ENCODE measurements at places on chromosomes 13 and 19.

- DNase-seq, result peak; percentile 80
Observed at GRCh38 chr19:3047496-3048189, 14.7 kb downstream of the TLE5 start.

DNA sequence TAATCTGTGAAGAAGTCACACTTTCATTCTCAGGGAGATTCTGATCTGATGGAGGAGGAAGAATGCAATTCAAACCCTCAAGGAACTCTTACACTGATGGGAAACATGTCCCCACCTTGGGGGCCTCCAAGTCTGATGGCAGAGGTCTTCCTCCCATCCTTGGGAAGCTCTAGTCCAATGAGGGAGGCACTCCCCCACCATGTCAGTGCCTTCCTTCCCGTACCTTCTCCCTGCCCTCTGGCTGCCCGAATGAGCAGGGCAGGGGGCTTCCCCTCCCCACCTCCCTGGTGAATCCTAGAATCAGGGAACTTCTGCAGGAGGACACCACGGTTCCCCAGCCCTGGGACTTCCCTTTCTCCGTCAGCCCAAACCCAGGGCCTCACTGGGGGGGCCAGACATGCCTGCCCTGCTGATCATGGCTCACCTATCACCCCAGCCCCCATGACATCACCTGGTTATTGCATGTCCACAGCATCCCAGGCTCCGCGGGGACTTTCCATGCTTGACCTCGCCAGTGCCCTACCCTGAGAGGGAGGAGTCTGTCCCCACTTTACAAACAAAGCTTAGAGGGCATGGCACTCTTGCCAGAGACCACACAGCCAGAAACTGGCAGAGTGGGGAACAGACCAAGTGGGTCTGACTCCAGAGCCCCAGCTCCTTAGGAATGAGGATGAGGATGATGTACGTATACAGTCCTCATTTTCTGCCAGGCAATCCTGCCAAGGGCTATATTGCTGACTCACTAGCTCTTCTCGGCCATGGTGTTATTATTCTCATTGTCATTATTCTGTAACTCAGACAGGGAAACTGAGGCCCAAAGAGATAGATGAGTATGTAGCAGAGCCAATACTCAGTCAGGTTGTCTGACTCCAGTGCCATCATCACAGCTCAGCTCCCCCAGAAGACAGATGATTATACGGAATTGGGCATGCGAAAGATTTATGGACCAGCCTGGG lies 9.6 kb upstream of the BCL3 start:
- no peak for DNase-seq

DNA sequence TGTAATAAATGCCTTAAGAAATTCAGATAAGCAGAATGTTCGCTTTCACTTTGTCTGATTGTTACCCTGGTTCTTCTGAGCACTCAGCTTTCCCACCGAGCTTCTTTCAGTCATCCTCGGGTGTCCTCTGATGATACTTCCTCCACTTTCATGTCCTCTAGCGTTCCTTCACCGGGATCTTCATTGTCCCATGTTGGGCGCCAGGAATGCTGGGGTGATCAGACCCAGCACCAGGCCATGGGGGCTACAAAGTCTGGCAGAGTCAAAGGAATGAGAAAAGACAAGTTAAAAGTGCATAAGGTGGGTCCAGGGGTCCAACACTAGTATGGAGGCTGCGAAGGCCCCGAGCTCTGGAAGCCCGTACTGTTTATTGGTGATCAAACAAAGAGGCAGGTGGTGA lies 11.7 kb upstream of the C19orf84 start:
- no peak for DNase-seq

DNA sequence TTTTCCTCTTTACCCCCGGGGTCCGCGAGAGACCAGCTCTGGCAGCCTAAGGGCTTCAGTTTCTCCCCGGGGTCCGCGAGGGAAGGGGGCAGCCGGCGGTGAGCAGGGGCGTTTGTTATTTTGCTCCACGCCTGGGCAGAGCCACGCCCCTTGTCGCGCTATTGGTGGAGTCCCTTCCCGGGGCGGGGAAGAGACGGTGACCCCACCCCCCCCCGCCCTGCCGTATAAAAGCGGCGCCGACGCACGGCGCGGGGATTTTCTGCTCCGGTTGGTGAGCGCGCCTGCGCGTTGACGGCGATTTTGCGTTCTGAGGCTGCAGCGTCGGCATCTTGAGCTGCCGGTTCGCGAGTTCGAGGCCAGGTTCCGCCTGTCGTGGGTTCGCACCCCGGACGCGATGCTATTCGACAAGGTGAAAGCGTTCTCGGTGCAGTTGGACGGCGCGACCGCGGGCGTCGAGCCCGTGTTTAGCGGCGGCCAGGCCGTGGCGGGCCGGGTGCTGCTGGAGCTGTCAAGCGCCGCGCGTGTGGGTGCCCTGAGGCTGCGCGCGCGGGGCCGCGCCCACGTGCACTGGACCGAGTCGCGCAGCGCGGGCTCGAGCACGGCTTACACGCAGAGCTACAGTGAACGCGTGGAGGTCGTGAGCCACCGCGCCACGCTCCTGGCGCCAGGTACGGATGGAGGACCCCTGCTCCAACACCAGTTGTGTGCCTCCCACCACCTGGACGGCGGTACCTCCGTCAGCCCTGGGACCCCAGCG lies at the start of gene ARRDC2:
Gene ARRDC2 (plus strand): TSS at position 254 of the 757 bp plus-strand sequence. CDS start 141 bp downstream, at position 395.
- peak; percentile 23 for DNase-seq

DNA sequence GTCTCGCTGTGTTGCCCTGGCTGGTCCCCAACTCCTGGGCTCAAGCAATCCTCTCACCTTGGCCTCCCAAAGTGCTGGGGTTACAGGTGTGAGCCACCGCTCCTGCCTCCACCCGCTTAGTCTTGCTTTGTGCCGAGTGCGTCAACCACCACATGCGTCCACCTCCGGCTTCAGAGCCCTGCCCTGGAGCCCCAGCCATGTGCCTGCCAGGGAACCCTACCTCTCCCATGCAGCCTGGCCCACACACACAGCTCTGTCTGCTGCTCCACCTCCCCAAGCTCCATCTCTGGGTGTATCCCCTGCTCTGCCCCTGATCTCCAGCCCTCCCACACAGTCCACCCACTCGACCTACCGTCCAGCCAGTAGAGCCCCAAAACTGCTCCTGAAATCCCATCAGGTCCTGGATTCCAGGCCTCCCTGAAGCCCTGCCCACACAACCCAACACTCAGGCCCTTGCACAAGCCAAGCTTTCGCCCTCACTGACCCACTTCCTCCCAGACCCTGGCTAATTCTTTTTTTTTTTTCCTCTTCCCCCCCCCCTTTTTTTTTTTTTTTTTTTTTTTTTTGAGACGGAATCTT lies 9.6 kb downstream of the CYP2F1 start:
- no peak for DNase-seq

- no peak for DNase-seq
Observed at GRCh38 chr13:89687066-89687465, 1660.4 kb upstream of the MIR17HG start.

GRCh38 chr13:33487575-33488243 lies 202.2 kb upstream of the STARD13 start:
- DNase-seq, result no peak

- no peak for DNase-seq
Observed at GRCh38 chr19:43675906-43676305, 5.9 kb upstream of the PLAUR start.

- no peak for DNase-seq
Observed at GRCh38 chr13:41821238-41821594, 139.7 kb downstream of the VWA8 start.

- no peak for DNase-seq
Observed at GRCh38 chr19:30752201-30752600, 380.0 kb downstream of the ZNF536 start.

GRCh38 chr13:101217086-101217485 lies 199.2 kb downstream of the NALCN start:
- no peak for DNase-seq
